ENCODE measurements at places on chromosomes 3 and 15.

GRCh38 chr3:8239095-8239494 lies 262.5 kb upstream of the LMCD1 start:
- DNase-seq, result no peak

- no peak for DNase-seq
Observed at GRCh38 chr3:142274908-142275307, 49.5 kb upstream of the GK5 start.

GRCh38 chr3:129644836-129645235 lies 38.4 kb upstream of the PLXND1 start:
- DNase-seq, result no peak

DNA sequence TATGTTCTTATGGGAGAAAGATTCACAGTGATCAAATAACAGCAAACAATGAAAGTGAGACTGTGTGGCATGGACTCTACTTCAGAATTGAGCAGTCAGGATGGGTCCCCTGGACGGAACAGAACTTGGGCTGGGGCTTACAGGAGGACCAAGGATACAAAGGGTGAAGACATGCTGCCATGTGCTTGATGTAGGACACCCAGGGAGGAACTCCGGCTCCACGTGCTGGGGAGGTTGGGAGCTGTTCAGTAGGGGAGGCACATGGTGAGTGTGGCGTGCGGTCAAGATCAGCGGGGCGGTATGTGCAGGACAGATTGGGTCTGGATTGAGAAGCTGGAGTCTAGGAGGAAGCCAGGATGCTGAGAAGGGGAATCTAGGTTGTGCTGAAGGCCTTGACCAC lies 32.6 kb downstream of the PPCDC start:
- no peak for DNase-seq

DNA sequence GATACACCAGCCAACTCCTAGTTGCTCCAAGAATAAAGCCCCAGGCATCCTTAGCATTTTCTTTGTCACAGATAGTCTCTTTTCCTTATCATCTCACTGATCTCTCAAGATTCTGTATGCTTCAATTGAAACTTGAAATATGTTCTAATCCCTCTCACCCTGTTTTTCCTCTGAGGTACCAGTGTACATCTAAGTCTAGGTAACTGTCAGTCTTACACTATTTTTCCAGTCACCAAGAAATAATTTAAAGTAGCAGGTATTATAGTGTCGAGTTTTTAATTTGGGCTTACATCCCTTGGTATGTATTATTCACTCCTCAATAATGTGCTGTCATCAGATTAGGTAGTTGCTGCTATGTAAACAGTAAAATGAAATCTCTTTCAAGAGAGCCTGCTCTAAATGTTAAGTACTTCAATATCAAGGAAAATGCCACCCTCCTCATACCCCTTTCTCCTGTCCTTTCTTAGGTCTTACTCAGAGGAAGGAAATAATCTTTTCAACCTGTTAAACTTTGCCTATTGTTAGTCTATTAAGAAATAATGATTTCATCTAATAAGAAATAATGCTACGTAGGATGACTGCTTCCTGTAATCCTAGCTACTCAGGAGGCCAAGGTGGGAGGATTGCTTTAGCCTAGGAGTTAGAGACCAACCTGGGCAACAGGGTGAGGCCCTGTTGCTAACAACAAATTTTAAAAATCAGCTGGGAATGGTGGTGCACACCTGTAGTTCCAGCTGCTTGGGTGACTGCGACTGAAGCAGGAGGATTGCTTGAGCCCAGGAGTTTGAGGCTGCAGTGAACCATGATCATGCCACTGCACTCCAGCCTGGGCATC lies 39.8 kb downstream of the TSC22D2 start:
- DNase-seq, result no peak

Data from CD4-positive, alpha-beta T cell treated with Interleukin-4 for 1 hour (primary cell).